ENCODE measurements at places on chromosomes 11 and 22.
A peak's percentile ranks its signal among the peaks of the same experiment; 100 is the strongest.

GRCh38 chr22:28249402-28249801, 330.3 kb upstream of the PITPNB start:
- DNase-seq: no peak

DNA sequence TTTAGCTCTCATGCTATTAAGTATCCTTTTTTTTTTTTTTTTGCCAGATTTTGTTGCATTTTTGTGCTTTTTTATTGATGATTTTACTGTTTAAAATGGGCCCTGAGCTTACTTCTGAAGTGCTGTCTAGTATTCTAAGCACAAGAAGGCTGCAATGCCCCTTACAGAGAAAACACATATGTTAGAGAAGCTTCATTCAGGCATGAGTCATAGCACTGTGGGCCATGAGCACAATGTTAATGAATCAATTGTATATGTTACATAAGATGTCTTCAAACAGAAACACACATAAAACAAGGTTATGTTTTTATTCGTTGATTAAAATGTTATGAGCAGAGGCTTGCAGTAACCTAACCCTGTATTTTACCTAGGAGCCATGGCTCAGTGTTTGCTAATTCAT, 117.8 kb upstream of the C11orf87 start:
- no peak for DNase-seq

DNA sequence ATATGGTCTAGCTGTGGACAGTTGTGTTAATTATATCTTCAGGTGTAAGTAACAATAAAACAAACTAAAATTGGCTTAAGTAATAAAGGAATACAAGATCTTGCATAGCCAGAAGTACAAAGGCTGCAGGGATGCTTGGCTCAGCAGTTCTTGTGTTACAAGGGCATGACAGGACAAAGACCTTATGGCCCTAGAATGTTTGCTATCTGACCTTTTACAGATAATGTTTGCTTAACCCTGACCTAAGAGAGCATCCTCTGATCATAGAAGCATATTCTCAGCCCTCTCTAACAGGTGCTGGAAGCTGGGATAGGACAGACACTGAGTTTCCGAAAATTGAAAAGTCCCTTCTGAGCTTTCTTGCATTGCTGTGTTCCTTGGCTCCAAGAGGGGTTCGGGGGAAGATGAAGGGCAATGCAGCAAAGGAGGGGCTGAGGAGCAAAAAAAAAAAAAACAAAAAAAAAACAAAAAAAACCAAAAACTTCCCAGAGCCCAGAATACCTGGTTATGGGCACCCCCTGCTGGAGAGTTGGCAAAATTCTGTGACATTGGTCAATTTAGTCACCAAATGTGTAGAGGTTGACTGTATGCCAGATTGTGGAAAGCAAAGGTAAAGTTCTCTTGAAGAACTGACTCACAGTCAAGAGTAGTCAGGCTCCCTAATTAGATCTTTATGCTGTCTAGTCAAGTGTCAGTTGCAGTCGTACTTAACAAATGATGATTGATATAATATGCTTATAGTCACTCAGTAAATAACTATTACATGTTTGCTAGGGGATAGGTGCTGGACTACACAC, 10.4 kb upstream of the HIKESHI start:
- peak; percentile 37 for DNase-seq

DNA sequence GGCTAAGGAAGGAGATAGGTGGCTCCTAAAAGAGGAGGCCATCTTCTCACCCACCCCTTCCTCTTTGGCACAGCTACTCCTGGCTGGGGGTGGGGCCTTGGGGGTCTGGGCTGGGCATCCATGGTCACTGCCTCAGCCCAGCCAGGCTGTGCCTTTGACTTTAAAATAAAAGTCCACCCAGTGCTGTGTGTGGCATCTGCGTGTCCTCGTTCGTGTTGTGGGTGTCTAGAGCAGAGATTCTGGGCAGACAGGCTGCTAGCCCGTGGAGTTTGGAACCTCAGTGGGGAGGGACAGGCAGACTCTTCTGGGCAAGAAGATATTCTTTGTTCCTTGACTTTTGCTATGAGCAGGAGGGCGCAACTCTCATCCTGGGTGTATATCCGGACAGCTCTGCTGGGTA, 13.1 kb downstream of the RPS6KA4 start:
- DNase-seq: no peak

- peak; percentile 81 for DNase-seq
These were observed 54.2 kb downstream of the GRAMD4 start for GRCh38 chr22:46674367-46674781.

GRCh38 chr11:62555464-62556107, 9.0 kb upstream of the AHNAK start:
- DNase-seq: no peak

DNA sequence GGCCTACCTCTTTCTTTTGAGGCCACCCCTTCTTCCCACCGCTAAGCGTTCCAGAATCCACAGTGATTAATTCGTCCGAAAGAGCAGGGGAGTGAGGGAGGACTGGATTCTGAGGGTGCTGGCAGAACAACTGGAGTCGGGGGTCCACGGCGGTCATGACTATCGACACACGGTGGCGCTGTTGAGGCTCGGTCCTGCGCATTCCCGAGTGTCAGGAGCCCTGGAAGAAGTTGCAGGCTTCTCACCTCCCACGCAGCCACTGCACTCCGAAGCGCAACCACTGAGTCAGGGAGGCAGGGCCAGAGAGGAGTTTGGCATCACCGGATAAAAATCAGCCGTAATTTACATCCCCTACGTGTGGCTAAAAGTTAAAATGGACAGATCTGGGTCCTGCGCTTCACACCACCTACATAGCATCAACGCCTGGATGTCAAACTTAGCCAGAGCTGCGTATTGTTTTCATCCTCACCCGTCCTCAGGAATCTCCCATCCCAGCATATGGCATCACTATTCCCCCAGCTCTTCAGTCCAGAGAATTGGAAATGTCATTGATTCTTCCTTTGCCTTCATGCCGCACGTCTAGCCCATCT, 10.7 kb upstream of the CTSF start:
- peak; percentile 88 for DNase-seq

DNA sequence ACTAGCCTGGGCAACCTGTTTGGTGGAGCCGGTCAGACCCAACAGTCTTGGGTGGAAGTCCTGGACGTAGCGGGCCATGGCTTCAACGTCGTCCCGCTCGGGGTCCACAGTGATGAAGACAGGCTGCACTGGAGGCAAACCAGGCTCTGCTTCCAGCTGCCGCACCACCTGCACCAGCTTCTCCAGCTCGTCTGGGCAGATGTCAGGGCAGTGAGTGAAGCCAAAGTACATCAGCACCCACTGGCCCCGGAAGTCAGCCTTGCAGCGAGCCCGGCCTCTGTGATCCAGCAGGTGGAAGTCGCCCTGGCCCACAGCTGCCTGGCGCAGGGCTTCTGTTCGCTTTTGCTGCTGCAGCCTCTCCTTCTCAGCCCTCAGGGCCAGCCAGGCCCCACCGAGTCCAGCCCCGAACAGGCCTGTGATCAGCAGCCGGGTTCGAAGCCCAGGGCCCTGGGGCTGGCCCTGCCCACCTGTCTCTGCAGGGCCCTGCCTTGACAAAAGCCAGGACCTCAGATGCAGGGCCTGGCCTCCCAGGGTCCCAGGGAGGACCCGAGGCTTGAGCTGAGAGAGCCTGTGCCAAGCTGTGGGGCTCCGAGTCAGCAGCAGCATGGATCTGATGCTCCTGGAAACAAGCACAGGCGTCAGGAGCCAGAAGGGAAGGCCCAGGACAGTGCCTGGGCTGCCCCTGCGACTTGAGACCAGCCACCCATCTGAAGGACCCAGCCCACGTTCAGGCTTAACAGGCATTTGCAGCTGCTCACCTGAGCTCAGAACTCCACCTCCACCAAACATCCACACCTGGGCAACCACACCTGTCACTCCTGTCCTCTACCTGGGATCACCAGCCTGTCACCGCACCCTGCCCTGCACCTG, 1.4 kb downstream of the SCO2 start:
- DNase-seq: no peak

- DNase-seq: no peak
These were observed 39.2 kb downstream of the CD6 start for GRCh38 chr11:61010466-61011228.

- no peak for DNase-seq
These were observed 184.0 kb upstream of the SORL1-AS1 start for GRCh38 chr11:121636800-121637176.

DNA sequence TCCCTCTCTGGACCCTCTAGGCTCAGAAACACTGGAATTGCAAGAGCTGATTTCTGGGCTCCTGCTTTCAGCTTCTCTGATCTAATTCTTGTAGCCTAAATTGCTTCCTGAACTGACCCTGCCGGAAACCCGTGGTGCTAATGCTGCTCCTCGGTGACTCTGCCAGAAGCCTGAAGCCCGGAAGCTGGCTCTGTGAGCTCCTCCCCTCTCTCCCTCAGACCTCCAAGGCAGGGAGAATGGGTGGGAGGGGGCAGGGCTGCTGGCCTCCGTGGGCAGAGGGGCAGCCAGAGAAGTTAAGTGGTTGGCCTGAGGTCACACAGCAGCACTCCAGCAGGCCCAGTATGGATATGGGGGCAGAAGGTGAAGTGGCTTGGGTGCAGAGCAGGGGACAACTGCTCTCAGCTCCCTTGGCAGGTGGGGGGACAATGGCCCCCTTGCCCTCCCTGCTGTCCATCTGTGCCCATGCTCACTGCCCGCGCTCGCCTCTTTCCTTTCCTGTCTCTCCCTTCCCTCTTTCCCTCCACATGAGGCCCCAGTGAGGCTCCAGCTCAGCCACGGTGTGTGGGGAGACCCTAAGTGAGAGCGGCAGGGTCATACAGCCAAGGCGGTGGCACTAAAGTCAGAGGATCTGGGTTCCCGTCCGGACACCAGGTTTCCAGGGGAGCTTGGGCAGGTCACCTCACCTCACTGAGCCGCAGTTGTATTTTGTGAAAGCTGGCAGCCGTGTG, 16.2 kb downstream of the CAPN5 start:
- DNase-seq: peak; percentile 79

GRCh38 chr11:60699936-60700335, 524 bp downstream of the MS4A8 start:
- no peak for DNase-seq

DNA sequence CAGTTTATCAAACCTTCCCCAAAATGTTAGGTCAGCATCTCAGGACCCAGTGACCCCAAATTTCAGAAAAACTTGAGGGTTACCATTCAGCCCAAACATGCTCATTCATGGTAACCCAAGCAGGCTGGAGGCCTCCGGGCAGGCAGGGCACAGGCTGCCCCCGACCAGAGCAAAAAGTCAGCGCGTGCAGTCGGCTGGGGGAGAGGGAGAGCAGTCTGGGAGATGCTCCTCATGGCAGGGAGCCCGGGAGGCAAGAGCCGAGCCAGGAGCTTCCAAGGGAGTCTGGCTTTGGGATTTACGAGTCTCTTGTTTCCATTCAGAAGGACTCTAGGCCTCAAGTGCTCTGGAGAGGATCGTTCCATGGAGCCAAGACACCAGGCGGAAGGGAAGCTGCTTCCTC, 45.7 kb downstream of the RPUSD4 start:
- DNase-seq: no peak

GRCh38 chr11:1340111-1340510, 30.7 kb upstream of the TOLLIP start:
- no peak for DNase-seq

- DNase-seq: no peak
These were observed 27.2 kb downstream of the BMAL1 start for GRCh38 chr11:13304655-13305335.

GRCh38 chr11:130555251-130555841, 106.9 kb downstream of the ADAMTS15 start:
- DNase-seq: peak; percentile 60

DNA sequence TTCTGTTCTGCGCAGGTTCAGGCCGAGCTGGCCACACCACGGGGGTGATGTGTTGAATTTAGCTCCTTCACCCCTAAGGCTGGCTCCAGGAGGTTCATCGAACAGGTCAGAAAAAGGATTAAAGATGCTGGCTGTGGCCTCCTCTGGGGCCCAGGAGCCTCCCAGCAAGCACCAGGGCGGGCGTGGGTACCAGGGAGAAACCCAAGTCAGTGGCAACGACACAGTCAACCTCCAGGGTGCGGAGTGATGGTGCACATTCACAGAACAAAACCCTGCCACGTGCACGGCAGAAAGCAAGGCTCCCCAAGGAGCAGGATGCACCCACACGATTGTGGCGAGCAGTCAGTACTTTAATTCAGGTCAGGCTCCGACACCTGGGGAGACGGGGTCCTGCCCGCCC, 10.8 kb downstream of the C11orf24 start:
- DNase-seq: no peak

- no peak for DNase-seq
These were observed 433.2 kb downstream of the TBC1D22A start for GRCh38 chr22:47195484-47196165.

Data from left cardiac atrium (tissue), 4 donors.